ENCODE measurements at places on chromosomes 11 and 22. TPM values are rescaled to one million over a fixed set of nuclear protein-coding genes. Genes with fewer than 3 reads are reported as not detected.

- no peak for ATAC-seq
Observed at GRCh38 chr11:123696183-123696582, 41.8 kb upstream of the SCN3B start.

The TRIM49 gene
- not detected for total RNA-seq

GRCh38 chr11:66476173-66476840 is 3.9 kb upstream of the DPP3 start:
- ATAC-seq, result no peak

GRCh38 chr11:134710861-134711407 is 298.9 kb upstream of the B3GAT1 start:
- ATAC-seq, result no peak

DNA sequence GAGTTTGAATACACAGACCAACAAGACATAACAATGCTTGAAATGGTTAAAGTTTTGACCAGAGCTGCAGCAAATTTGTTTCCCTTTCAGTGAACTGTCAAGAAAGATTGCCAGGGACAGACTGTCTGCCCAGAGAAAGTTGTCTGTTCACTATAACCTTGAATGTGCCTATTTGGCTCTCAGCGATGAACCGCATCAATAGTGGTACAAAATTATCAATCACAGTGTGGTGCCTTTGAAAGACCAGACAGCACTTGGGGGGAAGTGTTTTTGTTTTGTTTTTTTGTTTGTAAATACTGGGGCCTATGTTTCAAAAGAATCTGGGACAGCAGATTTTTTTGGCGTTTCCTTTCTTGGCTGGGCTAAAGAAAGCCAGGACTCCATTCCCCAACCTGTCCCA is 123.1 kb downstream of the CD44 start:
- no peak for ATAC-seq

The ENTHD1 gene
- not detected for total RNA-seq

The GAB4 gene
- not detected for total RNA-seq

- ATAC-seq, result no peak
Observed at GRCh38 chr22:19637408-19638281, 76.7 kb upstream of the SEPTIN5 start.

DNA sequence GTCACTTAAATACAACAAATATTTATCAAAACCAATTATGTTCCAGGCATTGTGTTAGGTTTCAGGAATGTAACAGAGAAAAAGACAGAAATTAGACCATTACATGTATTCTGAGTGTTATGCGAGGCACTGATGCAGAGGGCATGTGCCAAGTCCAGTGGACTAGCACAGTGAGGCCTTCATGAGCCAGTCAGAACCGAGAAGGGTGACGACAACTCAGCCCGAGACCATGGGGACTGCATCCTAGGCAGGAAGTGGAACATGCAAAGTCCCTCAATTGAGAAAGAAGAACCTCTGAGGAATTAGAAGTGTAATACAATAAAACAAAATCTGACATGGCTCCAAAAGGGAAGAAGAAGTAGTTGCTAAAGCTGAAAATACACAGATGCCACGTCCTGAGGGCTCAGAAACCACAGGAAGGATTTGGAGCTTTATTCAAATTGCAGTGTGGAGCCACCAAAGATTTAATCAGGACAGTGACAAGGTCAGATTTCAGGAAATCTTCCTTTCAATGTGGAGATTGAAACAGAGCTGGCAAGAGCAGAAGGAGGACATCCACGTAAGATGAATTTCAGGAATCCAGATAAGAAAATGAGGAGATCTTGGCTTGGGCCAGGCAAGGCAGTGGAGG is 529.6 kb downstream of the NTM start:
- ATAC-seq, result no peak

GRCh38 chr11:26158251-26158650 is 173.7 kb upstream of the ANO3 start:
- no peak for ATAC-seq

DNA sequence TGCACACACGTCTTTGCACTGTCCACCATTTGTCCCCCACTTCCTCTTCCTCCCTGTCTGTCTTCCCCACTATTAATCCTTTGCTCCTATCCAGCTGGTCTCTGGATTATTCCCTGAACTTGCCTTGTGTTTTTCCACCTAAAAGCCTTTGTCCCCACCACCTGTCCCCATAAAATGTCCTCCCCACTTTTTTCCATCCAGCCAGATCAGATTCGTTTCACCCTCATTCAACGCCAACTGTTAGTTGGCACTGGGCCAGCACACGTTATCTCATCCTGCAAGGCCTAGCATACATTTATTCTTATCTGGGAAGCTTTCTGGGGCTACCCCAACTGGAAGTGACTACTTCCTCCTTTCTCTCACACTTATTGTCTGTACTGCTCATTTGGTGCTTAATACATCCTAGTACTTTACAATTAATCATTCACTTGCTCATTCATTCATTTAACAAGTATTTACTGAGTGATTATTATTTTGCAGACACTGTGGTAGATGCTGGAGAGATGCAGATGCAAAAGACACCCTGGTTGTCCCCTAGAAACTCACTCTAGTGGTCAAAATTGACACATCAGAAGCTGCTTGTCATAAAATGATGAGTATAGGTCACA is 96.2 kb downstream of the RASSF10 start:
- ATAC-seq, result peak; percentile 29

DNA sequence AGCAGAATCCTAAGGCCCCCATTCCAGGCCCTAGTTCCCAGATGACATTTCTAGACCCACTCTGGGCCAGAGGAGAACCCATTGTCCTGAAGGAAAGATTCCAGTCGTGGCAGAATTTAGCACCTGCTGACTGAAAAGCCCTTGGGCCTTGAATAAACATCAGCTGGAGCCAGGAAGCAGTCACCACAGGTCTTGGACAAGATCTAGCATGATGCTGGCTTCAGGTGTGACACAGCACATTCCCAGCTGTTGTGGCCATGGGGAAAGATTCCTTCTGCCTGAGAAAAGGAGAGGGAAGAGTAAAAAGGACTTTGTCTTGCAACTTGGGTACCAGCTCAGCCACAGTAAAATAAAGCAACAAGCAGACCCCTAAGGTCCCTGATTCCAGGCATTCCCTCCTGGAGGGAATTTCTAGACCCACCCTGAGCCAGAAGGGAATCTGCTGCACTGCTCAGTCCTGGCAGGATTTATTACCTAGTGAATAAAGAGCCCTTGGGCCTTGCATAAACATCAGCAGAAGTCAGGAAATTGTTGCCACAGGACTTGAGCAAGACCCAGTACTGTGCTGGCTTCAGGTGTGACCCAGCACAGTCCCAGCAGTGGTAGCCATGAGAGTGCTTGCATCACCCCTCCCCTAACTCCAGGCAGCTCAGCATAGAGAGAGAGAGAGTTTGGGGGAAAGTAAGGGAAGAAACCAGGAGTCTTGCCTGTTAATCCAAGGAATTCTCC is 42.5 kb upstream of the PAMR1 start:
- peak; percentile 97 for ATAC-seq

The MPEG1 gene
- 1.8 TPM for total RNA-seq

The OR56A1 gene
- total RNA-seq, result not detected

The RBMXL2 gene
- not detected for total RNA-seq

GRCh38 chr11:125387901-125388300 is 108.2 kb downstream of the FEZ1 start:
- no peak for ATAC-seq

GRCh38 chr11:86550757-86551156 is 121.7 kb downstream of the ME3 start:
- ATAC-seq, result no peak

DNA sequence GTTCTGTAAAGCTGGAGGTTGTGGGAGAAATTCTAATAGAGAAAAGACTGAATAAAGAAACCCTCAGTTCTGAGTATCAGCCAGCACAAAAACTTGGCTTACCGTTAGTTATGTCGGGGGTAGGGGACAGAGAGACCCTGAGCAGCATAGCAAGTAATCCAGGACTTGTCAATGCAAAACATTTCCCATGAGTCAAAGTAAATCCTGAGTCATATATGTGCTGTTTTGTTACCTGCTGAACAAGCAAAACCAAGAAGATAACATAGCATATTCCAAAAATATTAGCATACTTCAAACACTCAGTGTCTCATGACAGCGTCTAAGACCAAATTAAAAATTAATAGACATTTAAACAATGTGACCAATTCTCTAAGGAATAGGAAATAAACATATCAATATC is 75.1 kb upstream of the LUZP2 start:
- no peak for ATAC-seq

DNA sequence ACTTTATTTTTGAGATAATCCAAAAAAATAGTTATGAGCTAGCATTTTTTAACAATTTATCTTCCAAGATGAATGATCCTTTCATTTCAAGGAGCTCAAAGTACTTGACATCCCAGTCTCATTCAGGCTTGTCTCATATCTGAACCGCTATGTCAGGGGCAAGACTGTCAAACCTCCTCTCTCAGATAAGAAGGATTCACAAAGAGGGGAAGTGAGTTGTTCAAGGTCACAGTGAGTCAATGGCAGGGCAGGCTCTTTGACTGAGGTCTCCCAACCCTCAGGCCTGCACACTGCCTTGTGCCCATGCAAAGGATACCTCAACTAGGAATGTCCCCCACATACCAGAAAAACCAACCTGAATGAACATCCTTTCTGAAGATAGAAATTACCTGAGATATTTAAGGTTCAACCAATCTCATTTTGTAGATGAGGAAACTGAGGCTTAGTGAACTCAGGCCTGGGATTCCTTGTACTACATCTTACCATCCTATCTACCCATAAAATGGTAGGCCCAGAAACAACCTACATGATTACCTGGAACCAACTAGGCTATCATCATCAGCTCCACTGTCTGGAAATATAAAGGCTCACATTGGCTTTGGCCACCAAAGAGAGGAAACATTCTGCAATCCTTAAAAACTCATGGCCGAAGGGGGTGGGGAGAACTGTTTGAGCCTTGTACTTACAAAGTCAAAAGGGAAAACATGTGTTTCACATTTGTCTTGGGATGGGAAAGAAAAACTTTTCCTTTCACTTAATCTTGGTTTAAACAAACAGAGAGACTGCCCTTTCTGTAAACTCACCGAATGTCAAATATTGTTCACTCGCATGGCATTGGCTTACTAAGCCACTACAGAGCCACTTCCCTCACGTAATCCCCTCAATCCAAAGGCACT is 51.1 kb downstream of the LIF start:
- no peak for ATAC-seq

The MAPK8IP2 gene
- total RNA-seq, result 2.3 TPM

DNA sequence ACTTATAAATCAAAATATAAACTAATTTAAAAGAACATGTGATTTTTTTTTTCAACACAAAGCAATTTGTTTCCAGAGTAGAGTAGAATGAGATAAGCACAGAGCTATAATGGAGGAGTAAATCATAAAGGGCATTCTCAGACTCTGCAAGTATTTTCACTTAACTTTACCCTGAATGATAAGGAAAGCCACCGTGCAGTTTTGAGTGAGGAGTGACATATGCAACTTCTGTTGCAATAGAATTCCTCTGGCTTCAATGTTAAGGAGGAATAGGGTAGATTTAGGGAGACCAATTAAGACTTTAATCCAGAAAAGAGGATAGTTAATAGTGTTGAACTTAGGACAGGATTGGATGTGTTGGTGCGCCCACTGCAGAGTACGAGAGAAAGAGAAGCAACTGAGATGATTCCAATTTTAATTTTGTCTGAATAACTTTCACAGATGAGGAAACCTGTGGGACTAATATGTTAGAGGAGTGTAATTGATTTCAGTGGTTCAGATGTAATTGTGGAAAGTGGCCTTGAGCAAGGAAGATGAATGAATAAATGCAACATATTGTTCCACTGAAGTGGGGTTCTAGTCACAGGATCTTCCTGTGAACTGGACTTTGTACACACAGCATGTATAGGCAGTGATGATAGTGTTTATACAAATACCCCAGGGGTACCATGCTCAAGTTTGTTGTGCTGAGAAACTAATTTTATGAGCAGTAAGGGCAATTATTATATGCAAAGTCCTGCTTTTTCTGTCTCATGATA is 255.5 kb upstream of the ANO3 start:
- no peak for ATAC-seq

- ATAC-seq, result no peak
Observed at GRCh38 chr11:75001686-75002085, 13.0 kb downstream of the NEU3 start.

GRCh38 chr22:23061471-23062280 is 8.6 kb upstream of the GNAZ start:
- ATAC-seq, result no peak

DNA sequence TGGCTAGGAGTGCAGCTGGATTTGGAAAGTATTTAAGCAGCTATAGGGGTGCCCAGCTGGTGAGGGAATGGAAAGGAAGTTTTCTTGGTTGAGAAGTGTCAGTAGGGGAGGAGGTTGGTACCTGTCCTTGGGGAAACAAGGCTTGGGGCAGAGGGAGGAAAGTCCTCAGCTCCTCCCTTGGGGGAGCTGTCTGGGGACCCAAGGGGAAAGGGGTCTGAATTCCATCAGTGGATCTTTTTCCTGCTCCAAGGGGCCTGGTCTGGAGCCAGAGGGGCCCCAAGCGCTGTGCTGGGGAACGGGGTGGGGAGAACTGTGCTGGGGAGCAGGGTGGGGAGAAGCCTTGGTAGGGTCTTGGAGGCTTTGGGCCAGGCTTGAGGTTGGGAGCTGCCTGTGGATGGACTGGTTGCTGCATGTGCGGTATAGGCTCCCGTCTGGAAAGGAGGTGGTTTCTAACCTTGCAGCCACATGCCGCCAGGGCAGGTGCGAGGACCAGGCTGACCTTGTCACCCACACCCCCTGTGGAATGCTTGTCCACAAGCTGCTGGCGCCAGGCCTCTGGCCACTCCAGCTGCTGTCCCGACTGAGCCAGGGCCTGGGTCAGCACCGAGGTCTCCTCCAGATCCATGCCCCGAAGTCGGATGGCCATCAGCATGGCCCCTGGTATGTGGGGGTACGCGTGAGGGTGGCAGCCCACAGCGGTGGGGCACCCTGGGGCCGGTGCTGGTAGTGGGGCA is 963 bp downstream of the TYMP start:
- no peak for ATAC-seq

GRCh38 chr22:37275134-37275533 is 7.2 kb upstream of the CYTH4 start:
- no peak for ATAC-seq
